Stimulated activated CD4-positive, alpha-beta T cell treated with anti-CD3 and anti-CD28 coated beads, Interleukin-12 subunit alpha, Interleukin-12 subunit beta, amount 100 ng/mL, for 4 hours (primary cell): ENCODE measurements at places on chromosomes 6 and 20.

- no peak for DNase-seq
Measured at GRCh38 chr6:37643851-37644672, 53.6 kb downstream of the MDGA1 start.

DNA sequence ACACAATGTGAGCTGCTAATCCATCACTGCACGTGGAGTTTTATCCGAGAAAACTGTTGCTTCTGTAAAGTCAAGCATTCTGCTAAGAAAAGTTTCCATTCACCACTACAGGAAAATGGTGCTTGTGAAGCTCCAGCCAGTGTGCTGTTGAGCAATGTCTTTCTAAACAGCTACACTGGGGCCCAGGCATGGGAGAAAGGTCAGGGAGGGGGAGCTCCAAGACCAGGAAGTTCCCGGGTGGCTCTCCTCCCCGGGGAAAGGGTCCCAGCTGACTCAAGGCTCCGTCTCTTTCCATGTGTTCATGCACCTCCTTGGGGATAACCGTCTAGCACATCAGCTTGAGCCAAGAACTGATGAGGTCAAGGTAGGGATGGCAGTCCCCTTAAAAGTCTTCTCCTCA, 20.5 kb downstream of the RPP40 start:
- DNase-seq = no peak

GRCh38 chr6:84808491-84809061, 44.2 kb upstream of the TBX18 start:
- no peak for DNase-seq

- no peak for DNase-seq
Measured at GRCh38 chr6:36621371-36621855, 27.3 kb downstream of the SRSF3 start.

DNA sequence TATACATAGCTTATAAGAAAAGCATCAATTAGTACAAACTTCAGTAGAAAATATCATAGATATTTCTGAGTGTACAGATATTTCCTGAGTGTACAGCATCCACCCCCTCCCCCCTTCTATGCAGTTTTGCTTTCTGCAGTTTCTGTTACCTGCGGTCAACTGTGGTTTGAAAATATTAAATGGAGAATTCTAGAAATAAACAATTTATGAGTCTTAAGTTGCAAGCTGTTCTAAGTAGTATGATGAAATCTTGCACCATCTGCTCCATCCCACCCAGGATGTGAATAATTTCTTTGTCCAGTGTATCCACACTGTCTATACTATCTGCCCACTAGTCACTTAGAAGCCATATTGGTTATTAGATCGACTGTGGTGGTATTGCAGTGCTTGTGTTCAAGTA, 15.8 kb upstream of the GPR63 start:
- DNase-seq = no peak

DNA sequence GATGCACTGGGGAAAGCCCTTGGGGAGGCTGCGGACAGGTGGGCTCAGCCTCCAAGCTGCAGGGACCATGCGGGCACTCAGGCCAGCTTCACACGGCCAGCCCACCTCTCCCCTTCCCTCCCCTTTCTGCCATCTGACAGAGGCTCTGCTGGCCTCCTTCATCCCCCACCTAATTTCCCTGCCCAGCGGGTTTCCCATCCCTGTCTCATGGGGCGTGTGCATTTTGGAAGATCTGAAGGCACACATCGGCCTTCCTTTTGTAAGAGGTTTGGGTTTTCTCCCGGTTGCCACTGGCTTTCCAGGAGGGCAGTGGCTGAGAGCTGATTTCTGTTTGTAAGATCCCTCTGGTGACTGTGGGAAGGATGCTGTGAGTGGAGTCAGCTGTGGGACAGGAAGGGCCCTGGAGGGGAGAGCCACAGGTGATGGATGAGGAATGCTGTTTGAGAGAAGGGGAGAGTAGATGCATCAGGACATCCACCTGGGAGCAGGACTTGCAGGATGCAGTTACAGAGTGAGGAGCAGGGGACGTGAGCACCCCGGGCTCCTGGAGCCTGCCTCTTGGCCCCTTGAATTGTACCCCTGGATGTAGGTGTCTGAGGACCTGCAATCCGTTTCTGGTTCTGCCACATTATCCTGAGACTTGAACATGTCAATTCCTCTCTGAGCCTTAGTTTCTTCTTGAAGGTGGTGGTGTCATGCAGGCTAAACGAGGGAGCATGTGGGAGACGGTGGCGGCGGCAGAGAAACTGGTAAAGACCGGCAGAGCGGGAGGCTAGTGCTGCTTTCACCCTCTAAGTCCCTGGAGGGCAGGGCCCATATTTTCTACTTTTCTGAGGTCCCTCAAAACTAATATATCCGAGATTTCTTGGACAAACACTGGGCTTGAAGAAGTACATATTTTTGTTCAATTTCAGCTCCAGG, 5.9 kb upstream of the TUBB1 start:
- DNase-seq = no peak

- no peak for DNase-seq
Measured at GRCh38 chr6:168216117-168216516, 103.5 kb downstream of the DACT2 start.

DNA sequence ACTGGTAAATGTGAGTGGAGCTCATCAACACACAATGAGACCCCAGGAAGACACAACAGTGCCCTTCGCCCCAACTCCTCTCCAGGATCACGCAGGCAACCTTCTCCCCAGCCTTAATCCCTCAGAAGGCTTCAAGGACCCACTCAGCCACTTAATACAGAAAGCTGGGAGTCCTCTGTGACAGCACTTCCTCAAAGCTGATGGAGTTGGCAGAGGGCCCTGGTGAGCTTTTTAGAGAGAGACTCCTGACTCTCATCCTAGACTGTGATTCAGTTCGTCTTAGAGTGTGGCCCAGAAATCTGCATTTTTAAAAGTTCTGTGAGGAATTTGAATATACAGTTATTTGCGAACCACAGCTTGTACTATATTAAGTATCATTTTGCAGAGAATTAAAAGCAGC, 187.7 kb downstream of the UST start:
- DNase-seq = no peak

DNA sequence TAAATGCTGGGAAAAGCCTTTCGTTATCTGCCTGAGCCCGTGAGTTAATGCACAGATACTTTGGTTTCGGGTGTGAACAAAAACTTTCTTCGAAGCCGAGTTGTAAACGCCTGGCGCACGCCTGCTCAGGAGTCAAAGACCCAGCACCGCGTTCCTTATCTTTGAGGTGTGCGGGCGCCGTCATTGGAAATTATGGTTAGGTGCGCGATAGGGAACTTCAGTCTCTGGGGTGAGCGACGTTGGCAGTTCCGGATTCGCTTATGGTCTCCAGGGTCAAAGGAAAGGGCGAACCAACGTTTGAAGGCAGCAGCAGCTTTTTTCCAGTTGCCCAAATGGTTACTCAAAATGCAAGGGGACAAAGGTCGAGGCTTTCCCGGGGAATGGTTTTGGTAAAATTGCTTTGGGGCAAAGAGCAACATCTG, 853 bp downstream of the SLC22A3 start:
- DNase-seq = no peak

GRCh38 chr20:6818033-6818808, 50.7 kb downstream of the BMP2 start:
- no peak for DNase-seq

DNA sequence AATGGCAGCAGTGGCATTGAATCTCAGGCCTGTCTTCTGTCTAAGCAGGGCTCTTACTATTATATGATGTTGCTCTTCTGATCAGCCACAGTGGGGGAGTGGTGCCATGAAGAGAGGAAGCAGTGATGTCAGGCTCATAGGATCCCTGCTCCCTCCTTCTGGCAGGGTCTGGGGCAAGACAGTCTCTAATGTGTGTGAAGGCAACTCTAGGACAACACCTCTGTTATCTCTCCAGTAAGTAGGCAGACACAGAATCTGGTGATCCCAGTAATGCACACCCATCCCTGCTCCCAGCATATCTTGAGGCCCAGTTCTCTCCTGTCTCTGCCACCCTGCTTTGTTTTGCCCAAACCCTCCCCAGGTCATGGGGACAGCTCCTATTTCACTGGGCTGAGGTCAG, 8.8 kb downstream of the C20orf202 start:
- DNase-seq = no peak

- DNase-seq = no peak
Measured at GRCh38 chr6:73642530-73642929, 11.3 kb downstream of the SLC17A5 start.

DNA sequence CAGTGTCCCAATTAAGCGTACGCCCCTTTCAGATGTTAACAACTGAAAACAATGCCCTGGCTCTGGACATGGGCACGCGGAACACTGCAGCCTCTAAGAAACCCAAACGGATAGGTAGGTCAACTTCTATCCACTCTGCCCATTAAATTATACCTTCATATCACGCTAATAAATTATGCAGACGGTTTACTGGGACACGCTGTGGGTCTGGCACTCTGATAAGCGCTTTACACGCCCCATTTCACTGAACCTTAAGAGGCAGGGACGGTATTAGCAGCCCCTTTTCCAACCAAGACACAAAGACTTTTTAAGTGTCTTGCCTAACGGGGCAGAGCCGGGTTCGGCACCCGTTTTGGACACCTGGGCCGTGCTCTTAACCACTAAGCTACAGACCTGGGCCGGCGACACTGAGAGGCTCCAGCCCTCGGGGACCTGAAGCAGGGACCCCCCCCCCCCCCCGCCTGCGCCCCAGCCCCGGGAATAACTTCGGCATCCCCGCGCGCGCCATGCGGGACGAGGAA, 744 bp downstream of the STAU1 start:
- peak; percentile 4 for DNase-seq

GRCh38 chr6:130167655-130168054, 55.1 kb downstream of the SAMD3 start:
- no peak for DNase-seq

DNA sequence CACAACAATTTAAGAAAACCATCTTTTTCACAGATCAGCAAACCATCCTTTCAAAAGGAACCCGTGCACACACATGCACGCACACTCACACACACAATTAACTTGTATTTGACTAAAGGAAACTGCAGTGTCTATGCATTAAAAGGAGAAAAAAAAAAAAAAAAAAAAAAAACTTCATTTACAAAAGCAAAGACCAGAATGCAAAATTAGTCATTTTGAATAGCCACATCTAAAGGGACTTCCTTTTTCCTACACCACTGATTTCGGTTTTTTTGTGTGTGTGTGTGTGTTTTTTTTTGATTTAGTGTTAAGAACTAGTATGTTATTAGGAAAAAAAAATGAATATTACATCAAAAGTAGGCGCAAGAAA, 6.3 kb downstream of the ZMYND8 start:
- DNase-seq = no peak

DNA sequence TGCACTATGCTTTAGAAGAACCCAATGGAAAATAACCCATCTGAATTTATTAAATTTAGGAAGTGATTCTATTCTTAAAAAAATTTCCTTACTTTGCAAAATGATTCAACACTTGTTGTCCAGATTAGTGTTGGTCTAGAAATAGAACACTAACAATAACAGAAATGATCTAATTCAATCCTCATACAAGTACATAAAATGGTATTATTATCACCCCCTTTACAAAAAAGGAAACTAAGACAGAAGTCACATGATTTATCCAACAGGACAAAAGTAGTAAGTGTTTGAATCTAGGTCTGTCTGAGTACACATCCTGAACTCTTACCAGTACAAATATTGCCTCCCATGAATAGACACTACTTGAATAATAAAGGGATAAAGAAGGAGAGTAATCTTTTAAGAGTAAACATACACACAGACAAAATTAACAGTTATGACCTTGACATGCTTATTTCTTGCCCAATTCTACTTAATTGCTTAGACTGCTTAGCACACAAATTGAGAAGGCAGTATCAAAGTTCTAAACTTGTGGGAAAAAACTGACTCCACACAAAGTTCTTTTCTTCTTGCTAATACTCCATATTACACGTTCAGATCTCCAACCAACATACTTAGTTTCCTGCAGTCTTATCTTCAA, 195.4 kb upstream of the RUNX2 start:
- no peak for DNase-seq

GRCh38 chr6:155219858-155220301, 43.9 kb upstream of the CLDN20 start:
- no peak for DNase-seq

DNA sequence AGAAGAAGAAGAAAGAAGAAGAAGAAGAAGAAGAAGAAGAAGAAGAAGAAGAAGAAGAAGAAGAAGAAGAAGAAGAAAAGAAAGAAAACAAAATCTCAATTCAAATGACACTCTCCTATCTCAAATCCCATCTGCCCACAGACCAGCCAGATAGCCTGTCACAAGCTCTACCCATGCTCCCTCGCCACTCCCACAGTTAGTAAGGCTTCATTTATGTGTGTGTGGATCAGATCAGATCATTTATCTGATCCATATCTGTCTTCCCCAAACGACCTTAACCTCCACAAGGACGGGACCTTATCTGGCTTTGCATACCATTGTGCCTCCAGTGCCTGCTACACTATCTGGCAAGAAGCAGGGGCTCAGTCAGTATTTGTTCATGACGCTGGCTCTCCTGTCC, 81.9 kb upstream of the RREB1 start:
- DNase-seq = no peak

DNA sequence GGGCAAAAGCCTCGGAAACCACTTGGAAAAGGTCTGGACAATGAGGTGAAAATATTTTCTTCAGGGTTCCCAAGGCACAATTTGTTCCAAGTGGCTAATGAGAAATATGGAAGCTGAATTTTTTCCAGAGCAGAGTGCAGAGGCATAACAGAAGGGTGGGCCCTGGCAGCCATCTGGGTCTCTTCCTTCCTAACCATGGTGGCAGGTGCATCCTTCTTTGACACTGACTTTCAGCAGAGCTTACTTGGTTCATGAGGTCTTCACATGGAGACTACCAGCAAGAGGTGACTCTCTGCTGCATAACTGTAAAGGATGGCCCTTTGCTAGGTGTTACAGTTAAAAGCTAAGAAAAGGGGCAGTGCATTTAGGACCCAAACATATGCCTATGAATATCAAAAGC, 522.9 kb downstream of the KIF16B start:
- no peak for DNase-seq

GRCh38 chr6:128807577-128807976, 75.4 kb upstream of the LAMA2 start:
- no peak for DNase-seq

DNA sequence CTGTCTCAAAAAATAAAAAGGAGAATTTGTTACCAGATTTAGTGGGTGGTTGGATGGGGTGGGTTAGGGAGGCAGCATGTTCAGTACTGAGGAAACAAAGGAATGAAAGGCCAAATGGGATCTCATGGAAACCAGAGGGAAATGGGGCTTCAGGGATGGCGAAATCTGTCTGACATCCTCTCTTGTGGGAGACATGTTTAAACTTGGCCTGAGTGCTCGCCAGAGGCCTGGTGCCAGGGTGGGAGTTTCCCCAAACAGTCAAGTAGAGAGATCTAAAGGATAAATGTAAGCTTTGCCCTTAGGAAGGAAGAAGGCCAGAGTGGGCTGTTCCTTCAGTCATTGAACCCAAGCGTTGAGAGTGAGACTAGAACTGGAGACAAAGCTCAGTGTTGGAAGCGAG, 61.9 kb upstream of the AKIRIN2 start:
- DNase-seq = no peak

- peak; percentile 4 for DNase-seq
Measured at GRCh38 chr6:87393026-87393622, 14.6 kb upstream of the CFAP206 start.
